Aortic smooth muscle cell (primary cell): ENCODE measurements at places on chromosomes 12 and 14. TPM values are rescaled to one million over a fixed set of nuclear protein-coding genes. Genes with fewer than 3 reads are reported as not detected.

The AICDA gene
- not detected in 2 replicates for total RNA-seq

The LRRC9 gene
- total RNA-seq: not detected in 2 replicates

The MYO1A gene
- total RNA-seq: under 0.01 and 0.12 TPM in 2 replicates

The OLR1 gene
- total RNA-seq: not detected in 2 replicates

The KCNH3 gene
- total RNA-seq: under 0.01 and 0.06 TPM in 2 replicates
